ENCODE measurements at places on chromosomes 1 and 21.
A peak's percentile ranks its signal among the peaks of the same experiment; 100 is the strongest.

- DNase-seq = no peak
These were observed 113.1 kb downstream of the ATP5PO start for GRCh38 chr21:33802481-33802880.

GRCh38 chr1:221509575-221510355, 232.1 kb downstream of the DUSP10 start:
- DNase-seq = no peak

DNA sequence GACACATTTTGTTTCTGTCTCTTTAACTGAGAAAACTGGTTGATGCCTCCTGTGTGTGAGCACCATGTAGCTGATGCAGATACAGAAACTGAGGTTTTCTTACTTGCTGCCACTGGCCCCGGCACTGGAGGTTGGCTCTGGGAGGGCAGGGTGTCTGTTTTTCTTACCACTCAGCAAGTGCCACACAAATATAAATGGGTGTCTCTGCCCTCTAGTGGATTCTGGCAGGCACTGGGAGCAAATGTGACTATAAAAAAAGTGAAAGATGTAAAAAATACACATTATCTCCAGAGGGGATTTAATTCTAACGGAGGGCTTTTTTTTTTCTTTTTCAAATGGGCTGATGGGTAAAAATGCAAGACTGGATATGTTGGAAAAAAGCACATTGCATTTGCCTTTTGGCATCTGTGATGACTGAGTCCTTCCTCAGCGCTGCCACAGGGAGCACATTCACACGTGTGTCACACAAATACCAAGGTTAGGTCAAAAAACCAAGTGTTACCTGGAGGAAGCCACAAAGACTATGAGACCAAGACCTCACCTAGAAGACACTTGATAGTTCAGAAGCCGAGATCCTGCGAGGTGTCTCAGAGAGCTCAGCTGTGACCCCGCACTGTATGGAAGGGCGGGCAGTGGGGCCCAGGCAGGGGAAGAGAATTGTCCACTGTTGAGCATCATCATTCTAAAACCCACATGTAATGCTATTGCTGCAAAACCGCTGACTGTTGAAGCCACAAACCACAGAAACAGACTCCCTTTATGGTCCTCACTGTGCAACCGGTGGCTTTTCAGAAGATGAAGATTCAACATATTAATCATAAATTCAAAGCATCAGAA, 18.9 kb downstream of the PGBD2 start:
- DNase-seq = peak; percentile 25

- no peak for DNase-seq
These were observed 80.9 kb upstream of the LBR start for GRCh38 chr1:225508538-225509375.

GRCh38 chr1:228101994-228102790, 933 bp downstream of the C1orf35 start:
- no peak for DNase-seq

GRCh38 chr1:174726167-174726879, 273.4 kb upstream of the CACYBP start:
- DNase-seq = no peak

- DNase-seq = peak; percentile 2
These were observed 11.2 kb downstream of the UBE2Q1 start for GRCh38 chr1:154547105-154547732.

DNA sequence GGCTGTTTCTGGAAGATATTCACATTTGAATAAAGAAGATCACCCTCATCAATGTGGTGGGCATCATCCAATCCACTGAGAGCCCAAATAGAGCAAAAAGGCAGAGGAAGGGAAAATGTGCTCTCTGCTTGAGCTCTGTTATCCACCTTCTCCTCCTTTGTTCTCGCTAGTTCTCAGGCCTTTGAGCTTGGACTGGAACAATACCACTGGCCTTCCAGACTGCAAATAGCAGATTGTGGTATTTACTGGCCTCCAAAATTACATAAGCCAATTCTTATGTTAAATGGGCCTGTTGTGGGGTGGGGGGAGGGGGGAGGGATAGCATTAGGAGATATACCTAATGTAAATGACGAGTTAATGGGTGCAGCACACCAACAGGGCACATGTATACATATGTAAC, 219.3 kb downstream of the C1orf94 start:
- no peak for DNase-seq

DNA sequence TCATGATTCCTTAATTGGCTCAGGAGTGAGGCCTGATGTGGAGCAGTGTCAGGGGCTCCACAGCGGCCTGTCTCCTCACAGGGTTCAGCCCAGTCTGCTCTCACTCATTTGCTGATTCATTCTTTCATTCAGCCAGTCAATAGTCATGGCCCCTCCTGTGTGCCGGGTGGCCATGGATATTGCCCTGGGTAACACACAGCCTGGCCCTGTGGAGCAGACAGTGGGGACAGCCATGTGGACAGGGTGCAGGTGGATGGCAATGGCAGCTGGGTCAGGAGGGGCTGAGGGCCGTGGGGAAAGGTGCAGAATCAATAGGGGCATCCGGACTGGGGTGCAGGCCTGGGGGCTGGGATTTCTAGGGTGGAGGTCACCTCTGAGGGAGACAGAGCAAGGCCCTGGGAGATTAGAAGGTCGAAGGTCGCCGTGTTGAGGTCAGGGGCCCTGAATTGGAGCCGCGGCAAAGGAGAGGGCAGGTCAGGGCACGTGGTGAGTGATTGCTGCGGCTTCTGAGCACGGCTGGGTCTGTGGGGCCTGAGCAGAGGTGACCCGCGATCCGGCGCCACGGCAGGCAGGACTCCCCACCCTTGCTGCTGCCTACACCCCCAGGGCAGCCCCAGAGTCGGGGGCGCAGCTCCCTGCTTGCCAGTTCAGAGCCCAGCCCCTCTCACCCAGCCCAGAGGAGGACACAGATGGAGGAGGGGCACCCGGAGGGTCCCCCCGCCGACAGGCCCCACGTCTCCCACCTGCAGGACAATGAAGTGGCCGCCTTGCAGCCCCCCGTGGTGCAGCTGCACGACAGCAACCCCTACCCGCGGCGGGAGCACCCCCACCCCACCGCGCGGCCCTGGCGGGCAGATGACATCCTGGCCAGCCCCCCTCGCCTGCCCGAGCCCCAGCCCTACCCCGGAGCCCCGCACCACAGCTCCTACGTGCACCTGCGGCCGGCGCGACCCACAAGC, 33.4 kb downstream of the SLC19A1 start:
- DNase-seq = no peak

DNA sequence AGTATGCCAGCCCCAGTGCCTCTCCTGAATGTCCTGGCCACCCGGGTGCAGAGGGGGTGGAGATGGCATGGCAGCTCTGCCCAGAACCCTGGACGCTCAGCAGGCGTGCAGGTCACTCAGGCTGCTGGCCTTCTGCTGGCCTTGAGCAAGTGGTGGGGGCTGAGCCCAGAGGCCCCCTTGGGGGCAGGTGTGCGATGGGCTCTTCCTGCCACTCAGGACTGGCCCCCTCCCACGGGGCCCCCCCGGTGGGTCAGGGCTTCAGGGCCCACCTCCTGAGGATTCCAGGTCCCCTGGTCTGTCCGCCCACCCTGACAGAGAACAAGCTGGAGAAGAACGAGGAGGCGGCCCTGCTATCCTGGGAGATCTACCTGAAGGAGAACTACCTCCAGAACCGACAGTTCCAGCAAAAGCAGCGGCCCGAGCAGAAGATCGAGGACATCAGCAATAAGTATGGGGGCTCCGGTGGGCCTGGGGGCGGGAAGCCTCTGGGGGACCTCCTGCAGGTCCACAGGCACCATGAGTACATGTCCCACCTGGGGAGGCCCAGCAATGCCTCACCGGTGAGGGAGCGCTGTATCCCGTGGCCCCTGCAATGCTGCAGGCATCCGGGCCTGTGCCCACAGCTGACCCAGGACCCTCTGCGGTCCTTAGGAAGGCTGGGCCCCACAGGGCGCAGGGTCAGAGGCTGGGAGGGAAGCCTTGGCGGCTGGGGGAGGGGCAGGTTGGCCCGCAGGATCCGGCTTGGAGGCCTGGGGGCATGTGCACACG, 37.0 kb upstream of the LRRC3 start:
- no peak for DNase-seq

DNA sequence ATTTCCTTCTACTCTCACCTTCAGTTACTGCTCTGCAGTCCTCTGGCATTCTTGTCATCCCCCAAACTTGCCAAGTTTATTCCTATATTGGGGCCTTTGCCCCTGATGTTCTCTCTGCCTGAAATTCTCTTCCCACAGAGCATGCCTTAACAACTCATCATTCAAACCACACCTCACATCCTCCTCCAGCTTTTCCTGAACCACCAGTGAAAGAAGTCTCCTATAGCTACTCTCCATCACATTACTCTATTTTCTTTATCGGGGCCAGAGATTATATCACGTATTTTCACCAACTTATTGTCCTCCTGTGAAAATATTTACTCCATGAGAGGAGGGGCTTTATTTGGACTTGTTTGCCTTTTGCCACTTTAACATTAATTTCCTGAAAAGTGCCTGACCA, 32.1 kb downstream of the EXTL2 start:
- DNase-seq = no peak

- DNase-seq = no peak
These were observed 47.9 kb downstream of the SUSD4 start for GRCh38 chr1:223316082-223316481.

DNA sequence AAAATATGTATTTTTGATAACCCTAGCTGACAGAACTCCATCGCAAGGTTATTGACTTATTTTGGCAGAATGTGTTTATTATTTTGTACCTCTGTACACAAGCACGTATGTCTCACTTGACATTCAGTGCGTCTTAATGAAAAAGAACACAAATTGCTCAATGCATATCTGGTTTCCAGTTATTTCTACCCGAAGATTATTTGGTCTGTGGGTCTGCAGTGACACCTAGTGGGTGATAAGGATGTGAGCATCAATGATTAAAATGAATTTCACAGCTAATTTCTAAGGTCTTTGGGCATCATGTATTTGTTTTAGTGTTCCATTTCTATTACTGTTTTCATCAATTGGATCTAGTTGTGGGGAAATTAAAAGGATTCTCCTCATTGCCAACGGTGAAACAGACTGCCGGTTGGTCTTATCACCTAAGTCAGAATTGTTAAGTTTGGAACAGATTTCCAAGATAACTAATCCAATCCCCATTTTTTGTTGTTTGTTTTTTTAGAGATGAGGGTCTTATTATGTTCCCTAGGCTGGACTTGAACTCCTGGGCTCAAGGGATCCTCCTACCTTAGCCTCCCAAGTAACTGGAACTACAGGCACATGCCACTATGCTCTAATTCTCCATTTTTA, 13.9 kb downstream of the DDX20 start:
- DNase-seq = no peak

GRCh38 chr1:230713547-230713914, 391 bp downstream of the AGT start:
- DNase-seq = no peak
